GM23248 (cell line): ENCODE measurements at places on chromosomes 11 and 22. TPM values are rescaled to one million over a fixed set of nuclear protein-coding genes. Genes with fewer than 3 reads are reported as not detected.

Gene OR52N4
- 0.43 TPM in 1 of 2 replicates, not detected in the other for total RNA-seq

Gene MPZL2
- not detected in 2 replicates for total RNA-seq

Gene PLEKHA7
- 0.43 TPM in 1 of 2 replicates, not detected in the other for total RNA-seq

Gene OR2D2
- 0.22 TPM in 1 of 2 replicates, not detected in the other for total RNA-seq

- no peak for DNase-seq
- no peak overlapping the region for H3K4me3 ChIP-seq
Observed at GRCh38 chr11:2741006-2741376, 41.2 kb upstream of the KCNQ1OT1 start.

DNA sequence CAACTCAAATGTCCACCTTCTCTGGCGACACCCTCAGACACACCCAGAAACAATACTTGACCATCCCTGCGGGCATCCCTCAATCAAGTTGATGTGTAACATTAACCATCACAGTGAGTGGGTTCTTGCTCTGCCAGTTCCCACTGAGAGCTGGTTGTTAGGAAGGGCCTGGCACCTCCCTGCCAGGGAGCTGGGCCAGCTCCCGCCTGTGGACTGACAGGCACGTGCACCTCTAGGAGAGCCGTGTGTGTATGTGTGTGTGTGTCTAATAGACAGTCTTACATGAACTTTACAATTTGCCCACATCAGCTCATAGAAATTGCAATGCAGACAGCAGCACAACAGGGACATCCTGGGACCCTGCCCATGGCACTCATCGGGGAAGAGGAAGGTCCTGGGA lies 298.7 kb downstream of the SHANK2 start:
- no peaks in the 10 kb centered on the region for H3K36me3 ChIP-seq
- H3K4me1 ChIP-seq: no peaks in the 10 kb centered on the region
- no peak overlapping the region for H3K27ac ChIP-seq

DNA sequence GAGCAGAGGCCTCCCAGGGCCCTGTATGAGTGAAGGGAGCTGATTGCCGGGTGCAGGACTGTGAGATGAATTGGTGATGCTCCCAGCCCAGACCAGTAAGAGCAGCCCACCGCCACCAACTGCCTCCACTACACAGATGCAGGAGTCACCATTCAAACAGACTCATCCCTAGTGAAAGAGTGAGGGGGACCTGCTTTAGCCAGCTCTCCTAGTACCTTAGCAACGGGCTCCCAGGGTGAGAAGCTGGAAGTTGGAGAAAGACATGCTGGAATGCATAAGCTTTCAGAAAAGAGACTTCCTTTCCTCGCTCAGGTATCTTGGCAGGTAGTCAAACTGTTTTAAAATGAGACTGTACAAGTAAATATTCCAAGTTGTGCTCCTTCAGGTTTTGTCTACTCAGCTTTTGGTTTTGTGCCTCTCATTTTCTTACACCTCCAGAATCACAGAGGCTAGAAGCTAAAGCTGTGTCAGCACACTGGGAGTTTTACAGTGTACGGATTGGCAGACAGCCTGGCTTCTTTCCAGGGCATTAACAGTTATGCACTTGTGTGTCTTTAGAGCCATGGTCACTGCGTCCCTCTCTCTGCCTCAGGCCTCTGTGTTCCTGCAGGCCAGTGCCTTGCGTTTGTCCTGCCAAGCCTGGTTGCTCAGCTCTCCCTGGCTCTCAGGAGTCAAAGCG lies 146.2 kb downstream of the ATXN10 start:
- H3K4me1 ChIP-seq: peaks cover 7% of the 10 kb centered on the region; the same call in 1 of the 2 replicates
- 0 out of 2 replicates have a peak, but pooled peaks cover 7% of the 10 kb centered on the region for H3K36me3 ChIP-seq
- no peak for DNase-seq
- no peak overlapping the region for H3K27ac ChIP-seq
- H3K4me3 ChIP-seq: no peak overlapping the region
- no peaks in the 10 kb centered on the region for H3K27me3 ChIP-seq

DNA sequence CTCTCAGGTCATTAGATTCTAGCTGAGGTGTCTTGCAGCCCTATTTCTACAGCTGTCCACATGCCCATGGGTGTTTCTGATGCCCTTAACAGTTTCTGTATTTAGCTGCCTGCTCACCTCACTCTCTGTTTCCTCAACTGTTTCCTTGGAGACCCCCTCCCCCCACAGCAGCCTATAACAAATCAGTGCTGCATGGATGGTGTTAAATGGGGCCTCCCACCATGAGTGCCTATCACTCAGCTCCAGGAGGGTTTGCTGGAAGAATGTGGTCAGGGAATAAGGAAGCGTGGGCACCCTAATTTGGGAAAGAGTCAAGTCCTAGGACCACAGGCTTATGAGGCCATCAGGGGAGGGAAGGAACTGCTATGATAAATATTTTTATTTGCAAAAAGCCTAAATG lies 8.6 kb downstream of the KLHL35 start:
- H3K27me3 ChIP-seq: no peaks in the 10 kb centered on the region
- H3K36me3 ChIP-seq: peaks cover 7% of the 10 kb centered on the region; the same call in 1 of the 2 replicates
- H3K27ac ChIP-seq: no peak overlapping the region
- H3K4me1 ChIP-seq: peaks cover 7% of the 10 kb centered on the region

DNA sequence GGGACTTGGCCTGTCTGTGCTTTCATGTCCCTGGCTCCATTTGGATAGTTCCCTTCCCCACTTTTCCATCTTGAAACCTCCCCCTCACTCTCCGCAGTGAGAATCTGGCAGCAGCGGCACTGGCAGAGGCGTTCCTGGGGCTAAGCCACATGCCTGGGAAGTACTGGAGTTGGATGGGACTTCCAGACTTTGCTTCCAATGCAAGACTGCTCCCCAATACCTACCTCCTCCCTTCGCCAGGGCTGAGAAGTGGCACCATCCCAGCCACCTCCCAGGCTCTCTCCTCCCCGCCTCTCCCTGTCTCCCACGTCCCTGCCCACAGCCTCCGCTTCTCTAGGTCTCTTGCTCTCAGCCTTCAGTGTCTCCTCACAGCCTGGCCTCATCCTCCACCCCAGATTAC lies 16.6 kb downstream of the TST start:
- no peak overlapping the region for H3K4me3 ChIP-seq
- peaks cover 23% of the 10 kb centered on the region for H3K27me3 ChIP-seq
- no peaks in the 10 kb centered on the region for H3K4me1 ChIP-seq
- no peaks in the 10 kb centered on the region for H3K36me3 ChIP-seq
- no peak for DNase-seq

- H3K4me3 ChIP-seq: no peak overlapping the region
- H3K4me1 ChIP-seq: peaks cover 5% of the 10 kb centered on the region; the same call in 1 of the 2 replicates
- no peak overlapping the region; the same call in 1 of the 2 replicates for H3K27ac ChIP-seq
- peaks cover 24% of the 10 kb centered on the region for H3K36me3 ChIP-seq
- no peak for DNase-seq
Observed at GRCh38 chr11:65353376-65353775, 1.2 kb upstream of the TIGD3 start.

GRCh38 chr11:65506772-65507505 lies 8.1 kb downstream of the MALAT1 start:
- no peaks in the 10 kb centered on the region for H3K27me3 ChIP-seq
- no peaks in the 10 kb centered on the region for H3K4me1 ChIP-seq
- H3K36me3 ChIP-seq: peaks cover 46% of the 10 kb centered on the region
- peak; percentile 85 for DNase-seq
- H3K4me3 ChIP-seq: peak overlapping the region; percentile 98

GRCh38 chr22:22848364-22848866 lies 39.2 kb upstream of the IGLL5 start:
- no peak overlapping the region for H3K27ac ChIP-seq
- no peak overlapping the region for H3K4me3 ChIP-seq
- no peaks in the 10 kb centered on the region for H3K4me1 ChIP-seq
- peaks cover 39% of the 10 kb centered on the region for H3K27me3 ChIP-seq
- DNase-seq: peak; percentile 50
